Suppressor macrophage (primary cell): ENCODE measurements at places on chromosomes 12 and 14.

DNA sequence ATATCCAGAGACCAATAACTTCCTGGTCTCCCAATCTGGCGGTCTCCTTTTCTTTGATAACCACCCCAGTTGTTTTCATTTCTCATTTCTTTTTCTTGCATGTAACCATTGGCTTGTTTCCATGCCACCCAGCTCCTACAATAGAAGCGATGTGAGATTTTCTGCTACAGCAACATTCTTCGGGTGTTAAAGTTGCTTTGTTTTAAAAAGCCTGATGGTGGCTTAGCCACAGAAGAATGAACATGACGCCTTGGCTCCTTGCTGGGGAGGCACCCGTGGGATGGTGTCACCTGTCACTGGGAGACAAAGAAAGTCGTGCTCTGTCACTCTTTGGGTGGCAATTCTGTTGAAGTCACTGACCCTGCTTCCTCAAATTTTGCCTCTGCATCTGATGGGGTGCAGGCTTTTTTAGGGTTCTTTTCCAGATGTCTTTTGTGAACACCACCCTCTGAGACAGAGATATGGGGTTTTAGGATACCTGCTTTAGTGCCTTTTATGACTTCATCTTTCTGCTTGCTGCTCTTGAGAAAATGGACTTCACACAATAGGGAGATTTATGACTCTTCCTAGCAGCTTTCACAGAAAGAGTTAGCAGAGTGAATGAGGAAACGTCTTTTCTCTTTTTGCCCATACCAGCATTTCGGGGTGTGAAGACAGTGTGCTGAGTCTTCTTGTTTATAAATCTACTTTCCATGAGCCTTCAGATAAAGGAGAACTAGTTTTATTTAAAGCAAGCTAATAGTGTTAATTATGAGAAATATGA is 265.3 kb upstream of the TBX3 start:
- DNase-seq: no peak

DNA sequence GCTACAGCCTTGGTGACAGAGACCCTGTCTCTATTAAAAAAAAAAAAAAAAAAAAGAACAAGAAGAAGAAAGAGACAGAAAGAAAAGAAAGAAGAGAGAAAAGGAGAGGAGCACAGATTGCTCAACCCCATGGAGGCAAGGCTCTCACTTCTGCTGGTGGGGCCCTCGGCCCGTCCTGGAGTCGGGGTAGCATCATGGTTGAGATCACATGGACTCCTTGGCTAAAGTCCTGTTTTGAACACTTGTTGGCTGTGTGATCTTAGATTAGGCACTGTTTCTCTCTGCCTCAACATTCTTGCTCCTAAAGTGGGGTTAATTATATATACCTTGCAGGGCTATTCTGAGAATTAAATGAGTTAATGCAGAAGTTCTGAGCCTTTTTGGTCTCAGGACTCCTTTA is 207.7 kb downstream of the CACNA1C start:
- DNase-seq: no peak

- DNase-seq: no peak
Observed at GRCh38 chr14:79596551-79596950, 614.8 kb downstream of the DIO2 start.

DNA sequence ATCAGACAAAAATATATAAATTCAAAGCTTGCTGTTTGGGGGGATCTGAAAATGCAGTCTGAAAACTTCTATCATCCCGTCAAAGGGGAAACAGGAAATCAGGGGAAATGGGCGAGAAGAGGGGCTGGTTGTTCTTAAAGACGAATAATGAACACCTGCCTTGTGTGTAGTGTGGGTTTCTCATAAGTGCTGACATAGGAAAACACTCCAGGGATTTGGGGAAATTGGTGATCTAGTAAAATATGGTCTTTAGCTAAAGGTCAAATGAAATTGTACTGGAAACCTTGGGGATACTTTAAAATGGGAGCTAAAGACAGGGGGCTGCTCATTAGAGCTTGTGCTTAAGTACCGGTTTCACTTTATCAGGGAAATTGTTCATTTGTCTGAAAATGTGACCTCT is 39.6 kb upstream of the PIK3C2G start:
- no peak for DNase-seq

GRCh38 chr12:32334371-32334777 is 65.0 kb upstream of the FGD4 start:
- no peak for DNase-seq

DNA sequence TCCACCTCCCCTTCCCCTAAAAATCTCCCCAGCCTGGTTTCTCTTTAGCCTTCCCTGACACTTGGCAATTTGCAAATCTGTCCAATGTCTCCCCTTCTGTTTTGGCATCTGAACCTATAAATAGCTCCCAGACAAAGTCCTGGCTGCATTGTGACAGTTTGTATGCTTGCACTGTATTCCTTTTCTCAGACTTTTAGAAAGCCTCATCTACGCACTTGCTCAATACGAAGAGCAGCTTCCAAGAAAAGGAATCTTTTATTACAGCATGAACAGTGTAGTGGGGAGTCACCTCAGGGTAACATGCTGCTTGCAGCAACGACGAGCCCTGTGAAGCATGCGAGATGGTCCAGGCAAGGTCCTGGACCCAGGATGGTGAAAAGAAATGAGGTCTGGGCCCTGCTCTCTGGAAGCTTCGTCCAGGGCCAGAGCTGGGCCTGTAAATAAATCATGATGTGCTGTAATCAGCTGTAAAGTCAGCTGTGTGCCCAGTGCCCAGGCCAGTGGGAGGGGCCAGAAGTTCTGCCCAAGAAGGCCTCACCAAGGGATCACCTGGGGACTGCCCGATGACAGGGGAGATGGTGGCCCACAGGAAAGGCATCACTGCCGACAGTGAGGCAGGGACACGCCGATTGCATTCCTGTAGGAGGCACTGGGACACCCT is 88.3 kb downstream of the RIN3 start:
- DNase-seq: no peak

- DNase-seq: no peak
Observed at GRCh38 chr14:96042248-96042930, 3.2 kb downstream of the C14orf132 start.

- DNase-seq: no peak
Observed at GRCh38 chr14:104202259-104203070, 64.1 kb downstream of the KIF26A start.

- DNase-seq: no peak
Observed at GRCh38 chr12:64895526-64895925, 71.1 kb downstream of the TBC1D30 start.

GRCh38 chr14:81521356-81521755 is 12.3 kb downstream of the SEL1L start:
- DNase-seq: no peak
